NCI-H2107 (cell line): ENCODE measurements at places on chromosomes 16 and 17.
A peak's percentile ranks its signal among the peaks of the same experiment; 100 is the strongest.

DNA sequence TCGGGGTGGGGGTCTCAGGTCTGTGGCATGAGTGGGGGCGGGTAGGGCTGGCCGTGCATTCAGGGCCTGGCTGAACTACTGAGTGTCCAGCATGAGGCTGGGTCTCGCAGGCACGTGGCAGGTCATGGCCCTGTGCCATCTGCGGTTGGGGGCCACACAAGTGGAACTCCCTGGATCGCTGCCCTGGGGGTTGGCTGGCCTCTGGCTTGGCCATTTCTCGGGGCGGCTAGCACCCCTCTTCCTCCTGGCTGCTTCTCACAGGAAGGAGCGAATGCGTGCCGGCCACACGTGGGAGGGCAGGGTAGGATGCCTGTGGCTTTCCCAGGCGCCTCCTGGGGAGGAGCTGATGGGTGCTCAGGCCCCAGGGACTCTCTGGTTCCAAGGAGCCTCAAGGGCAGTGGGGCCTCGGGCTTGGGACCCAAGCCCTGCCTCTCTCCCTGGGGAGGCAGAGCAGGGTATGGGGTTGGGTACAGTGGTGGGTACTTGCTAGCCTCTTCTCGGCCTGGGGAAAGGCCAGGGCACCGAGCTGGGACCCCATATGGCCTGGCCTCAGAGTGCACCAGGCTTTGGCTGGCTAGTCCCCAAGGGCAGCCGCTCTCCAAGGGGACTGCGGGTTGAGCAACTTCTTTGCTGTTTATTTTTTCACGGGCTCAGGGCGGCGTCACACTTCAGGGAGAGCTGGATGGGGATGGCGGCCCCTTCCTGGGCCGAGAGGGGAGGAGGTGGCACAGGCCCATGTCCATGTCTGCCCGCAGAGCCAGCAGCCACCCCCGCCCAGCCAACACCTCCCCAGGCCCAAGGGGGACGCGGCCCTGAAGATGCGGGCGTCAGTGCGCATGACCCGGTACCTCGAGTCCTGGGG, 37.5 kb downstream of the ADCY7 start:
- no peak for DNase-seq

- DNase-seq: peak; percentile 27
Observed at GRCh38 chr17:61412143-61412859, 12.7 kb downstream of the TBX2 start.

- DNase-seq: no peak
Observed at GRCh38 chr16:79042141-79042540, 558.4 kb downstream of the MAF start.

GRCh38 chr17:63481488-63481870, 4.6 kb downstream of the ACE start:
- no peak for DNase-seq

- DNase-seq: no peak
Observed at GRCh38 chr17:3803308-3803640, 2.3 kb upstream of the ITGAE start.

GRCh38 chr16:65855171-65856145, 511.0 kb upstream of the CDH5 start:
- DNase-seq: no peak

- DNase-seq: no peak
Observed at GRCh38 chr17:34411646-34412421, 48.8 kb upstream of the CCL1 start.

GRCh38 chr16:13084331-13084730, 182.9 kb downstream of the SHISA9 start:
- no peak for DNase-seq

- no peak for DNase-seq
Observed at GRCh38 chr17:147796-148740, 10.7 kb downstream of the SCGB1C2 start.

- no peak for DNase-seq
Observed at GRCh38 chr17:596763-597644, 117.6 kb downstream of the VPS53 start.

DNA sequence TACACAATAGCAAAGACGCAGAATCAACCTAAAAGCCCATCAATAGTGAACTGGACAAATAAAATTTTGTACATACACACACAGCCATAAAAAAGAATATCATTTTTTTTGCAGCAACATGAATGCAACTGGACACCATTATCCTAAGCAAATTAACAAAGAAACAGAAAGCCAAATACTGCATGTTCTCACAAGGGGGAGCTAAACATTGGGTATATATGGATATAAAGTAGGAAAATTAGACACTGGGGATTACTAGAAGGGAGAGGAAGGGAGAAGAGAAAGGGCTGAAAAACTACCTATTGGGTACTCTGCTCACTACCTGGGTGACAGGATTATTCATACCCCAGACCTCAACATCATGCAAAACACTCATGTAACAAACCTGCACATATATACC, 28.2 kb downstream of the ADAMTS18 start:
- DNase-seq: no peak

GRCh38 chr17:57806167-57806830, 43.5 kb downstream of the MRPS23 start:
- no peak for DNase-seq

DNA sequence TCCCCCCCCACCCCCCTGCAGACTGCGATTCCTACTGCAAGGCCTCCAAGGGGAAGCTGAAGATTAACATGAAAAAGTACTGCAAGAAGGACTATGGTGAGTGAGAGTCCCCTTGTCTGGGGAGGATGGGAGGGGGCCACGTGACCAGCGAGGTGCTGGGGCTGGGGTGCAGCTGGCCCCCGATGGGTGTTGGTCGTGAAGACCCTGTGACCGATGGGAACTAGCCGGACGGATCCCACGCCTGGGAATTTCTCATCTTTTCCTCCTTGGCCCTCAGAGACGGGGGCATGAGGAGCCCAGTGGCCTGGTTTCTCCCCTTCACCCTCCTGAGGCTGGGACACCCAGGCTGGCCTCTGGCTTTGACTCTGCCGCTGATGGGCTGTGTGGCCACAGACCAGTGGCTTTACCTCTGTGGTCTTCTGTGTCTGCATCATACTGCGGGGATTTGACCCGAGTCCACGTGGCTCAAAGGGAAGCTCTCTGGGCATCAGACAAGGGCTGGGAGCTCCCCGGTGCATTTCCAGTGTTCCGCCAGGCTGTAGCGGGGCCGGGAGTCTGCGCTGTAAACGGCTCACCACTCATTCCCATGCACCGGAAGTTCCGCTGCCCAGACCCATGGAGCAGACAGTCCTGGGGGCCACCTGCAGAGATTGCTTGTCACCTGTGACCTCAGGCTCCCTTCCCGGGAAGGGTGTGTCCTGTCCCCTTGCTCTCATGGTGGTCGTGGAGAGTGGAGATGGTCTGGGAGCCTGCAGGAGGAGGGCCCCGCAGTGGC, 200.0 kb downstream of the NTN1 start:
- no peak for DNase-seq

GRCh38 chr16:12786081-12786480, 17.6 kb downstream of the CPPED1 start:
- DNase-seq: no peak

- DNase-seq: no peak
Observed at GRCh38 chr17:74466111-74466827, at the start of gene CD300A. Gene CD300A, plus strand, starts transcription at chr17:74466634. Its CDS starts 70 bp downstream, at chr17:74466704.

- DNase-seq: no peak
Observed at GRCh38 chr17:66364508-66364907, 62.1 kb downstream of the PRKCA start.

DNA sequence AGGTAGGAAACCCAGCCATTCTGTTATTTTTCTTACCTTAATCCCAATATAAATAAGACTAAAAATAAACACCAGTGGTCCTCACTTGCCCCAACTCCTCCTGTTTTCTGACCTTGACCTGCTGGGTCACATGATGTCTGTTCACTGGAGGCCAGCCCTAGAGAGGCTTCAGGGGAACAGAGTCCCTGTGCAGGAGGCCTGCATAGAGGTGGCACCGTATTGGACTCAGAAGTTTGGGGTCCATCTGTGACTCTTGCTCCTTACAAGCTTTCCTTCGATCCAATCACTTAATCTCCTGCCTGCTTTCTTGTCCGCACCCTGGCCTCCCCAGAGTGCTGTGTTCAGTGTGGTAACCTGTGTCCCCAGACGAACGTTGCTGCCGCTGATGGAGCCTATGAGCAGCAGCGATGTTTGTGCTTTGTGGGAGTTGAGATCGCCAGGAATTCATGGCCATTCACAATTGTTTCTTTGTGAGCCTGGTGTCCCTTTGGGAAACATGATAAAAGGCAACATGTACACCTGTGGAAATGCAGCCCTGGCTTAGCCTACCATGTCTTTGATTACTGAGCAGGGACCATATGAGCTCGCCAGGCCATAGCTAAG, 4.7 kb downstream of the IGSF6 start:
- DNase-seq: no peak

- DNase-seq: no peak
Observed at GRCh38 chr16:2529961-2530628, 1.1 kb downstream of the CEMP1 start.

DNA sequence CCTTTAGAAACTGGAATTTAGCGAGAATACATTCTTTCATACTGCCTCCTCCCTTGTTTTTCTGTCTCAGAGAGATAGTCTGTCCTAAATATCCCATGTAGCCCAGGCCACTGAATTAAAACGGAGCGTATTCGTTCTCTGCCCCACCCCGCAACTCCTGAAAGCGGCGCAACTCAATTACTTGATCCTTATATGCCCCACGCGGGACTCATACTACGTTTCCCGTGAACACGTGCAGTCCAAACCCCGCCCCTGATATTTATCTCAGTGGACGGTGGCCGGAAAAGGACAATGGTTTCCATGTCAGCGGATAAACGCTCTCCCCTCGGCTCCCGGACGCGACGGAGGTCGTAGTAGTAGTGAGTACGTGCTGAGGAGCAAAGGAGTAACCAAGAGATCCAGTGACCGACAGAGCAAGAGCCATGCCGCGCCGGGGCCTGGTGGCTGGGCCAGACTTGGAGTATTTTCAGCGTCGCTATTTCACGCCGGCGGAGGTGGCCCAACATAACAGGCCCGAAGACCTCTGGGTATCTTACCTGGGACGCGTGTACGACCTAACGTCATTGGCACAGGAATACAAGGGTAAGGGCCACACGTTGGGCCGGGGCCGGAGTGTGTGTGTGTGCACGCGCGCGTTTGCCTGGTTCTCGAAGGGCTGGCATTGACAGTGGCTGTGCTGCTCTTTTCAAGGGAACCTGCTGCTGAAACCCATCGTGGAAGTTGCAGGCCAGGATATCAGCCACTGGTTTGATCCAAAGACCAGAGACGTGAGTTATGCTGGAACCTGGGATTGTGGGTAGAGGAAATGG, at the start of gene CYB5D1:
Gene CYB5D1, plus strand, starts transcription at position 291 of the 809 bp plus-strand sequence. Its CDS starts 132 bp downstream, at position 423.
- peak; percentile 60 for DNase-seq

DNA sequence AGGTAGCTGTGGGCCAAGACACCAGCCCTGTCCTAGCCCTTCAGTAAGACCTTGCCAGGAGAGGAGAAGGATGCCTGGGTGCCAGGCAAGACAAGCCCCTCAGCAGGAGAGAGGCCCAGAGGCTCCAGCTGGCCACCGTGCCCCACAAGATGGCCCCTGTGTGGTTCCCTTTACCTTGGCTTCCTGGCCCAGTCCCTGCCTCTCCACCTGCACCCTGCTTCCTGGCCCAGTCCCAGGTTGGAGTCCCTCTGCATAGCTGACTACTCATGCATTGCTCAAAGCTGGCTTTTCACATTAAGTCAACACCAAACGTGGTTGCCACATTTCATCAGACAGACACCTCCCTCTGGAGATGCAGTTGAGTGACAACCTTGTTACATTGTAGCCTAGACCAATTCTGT, 4.0 kb downstream of the SYNGR3 start:
- DNase-seq: no peak

- no peak for DNase-seq
Observed at GRCh38 chr16:57335366-57335765, 23.2 kb upstream of the CCL22 start.

DNA sequence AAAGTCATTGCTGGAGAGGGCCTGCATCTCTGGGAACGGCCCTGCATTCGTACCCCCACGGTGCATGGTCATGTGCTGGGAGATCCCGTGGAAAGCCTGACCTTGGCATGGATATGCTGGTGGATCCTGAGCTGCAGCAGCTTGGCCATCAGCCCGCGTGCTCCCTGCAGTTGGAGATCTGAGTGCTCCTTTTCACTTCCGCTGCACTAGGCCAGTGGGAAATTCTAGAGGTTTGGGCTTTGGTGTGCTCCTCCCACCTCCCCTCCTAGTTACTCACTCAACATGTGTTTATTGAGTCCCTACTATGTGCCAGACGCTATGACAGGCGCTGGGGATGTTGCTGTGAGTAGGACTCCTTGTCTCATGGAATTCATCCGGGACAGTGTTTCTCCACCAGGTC, 91.1 kb downstream of the RGS9 start:
- no peak for DNase-seq

DNA sequence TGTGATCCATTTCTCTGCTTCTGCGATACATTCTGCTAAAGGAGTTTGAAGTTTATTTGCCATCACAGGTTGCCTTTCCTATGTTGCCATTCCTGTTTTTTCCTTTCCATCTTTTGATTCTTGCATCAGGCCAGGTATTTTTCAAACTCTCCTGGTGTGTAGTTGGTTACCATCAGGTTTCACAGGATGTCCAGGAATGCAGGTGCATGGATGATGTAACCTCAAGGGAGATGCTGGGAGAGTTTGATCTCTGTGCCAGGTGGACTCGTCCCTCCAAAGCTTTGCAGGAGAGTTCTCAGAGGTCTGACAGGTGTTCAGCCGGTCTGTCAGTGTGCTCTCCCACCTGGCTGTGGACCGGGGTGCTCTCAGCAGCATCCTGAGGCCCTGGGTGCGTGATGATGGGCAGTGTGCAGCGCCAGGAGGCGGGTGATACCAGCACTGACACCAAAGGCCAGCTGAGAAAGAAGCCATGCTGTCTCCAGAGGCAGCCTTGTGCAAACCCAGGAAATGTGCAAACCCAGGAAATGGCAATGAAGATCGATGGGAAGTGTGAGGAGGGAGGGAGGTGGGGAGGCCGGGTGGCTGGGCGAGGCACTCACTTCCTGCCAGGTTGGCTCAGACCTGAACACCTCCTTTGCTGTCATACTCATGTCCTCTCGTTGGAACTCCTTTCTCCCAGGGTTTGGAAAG, 1.7 kb downstream of the ATP2C2 start:
- DNase-seq: no peak

DNA sequence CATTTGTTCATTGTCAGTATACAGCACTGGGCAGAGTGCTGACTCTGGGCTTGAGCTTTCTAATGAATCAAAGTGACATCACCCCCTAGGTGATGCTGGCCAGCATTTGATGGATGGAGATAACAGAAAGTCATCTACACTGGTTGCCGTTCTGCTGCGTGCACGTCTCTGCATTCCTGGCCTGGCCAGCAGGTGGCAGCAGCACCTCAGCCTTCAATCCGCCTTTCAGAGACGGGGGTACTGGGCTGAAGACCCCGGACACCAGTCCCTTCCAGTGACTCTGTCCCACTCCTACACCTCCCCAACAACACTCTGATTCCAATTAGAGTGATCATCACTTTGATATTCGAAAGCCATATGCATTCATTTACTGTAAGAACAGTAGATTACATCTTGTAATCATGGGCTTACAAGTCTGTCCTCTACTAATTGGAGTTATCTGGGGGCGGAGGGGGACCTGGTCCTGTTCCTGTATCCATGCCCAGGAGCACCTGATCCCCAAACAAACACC, 6.0 kb downstream of the CPSF4L start:
- no peak for DNase-seq
